ENCODE measurements at places on chromosomes 5 and 9.

DNA sequence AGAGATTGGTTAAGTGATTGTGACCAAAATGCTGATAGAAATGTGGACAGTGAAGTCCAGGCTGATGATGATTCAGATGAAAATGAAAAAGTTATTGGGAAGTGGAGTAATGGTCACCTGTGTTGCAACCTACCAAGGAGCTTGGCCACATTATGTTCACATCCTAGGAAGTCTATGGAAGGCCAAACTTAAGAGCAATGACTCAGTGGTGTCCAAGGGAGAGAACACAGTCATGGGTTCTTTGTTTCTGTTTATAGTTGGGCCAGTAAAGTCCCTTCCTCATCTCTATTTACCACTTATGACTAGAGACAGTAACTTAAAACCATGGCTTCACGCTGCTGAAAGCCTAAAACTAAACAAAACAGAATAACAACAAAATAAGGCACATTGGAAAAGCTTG, 555.3 kb upstream of the DAB2 start:
- no peak for DNase-seq

GRCh38 chr5:9020996-9021395, 524.9 kb downstream of the SEMA5A start:
- no peak for DNase-seq

GRCh38 chr5:178289438-178289837, 56.8 kb upstream of the PHYKPL start:
- DNase-seq = no peak

DNA sequence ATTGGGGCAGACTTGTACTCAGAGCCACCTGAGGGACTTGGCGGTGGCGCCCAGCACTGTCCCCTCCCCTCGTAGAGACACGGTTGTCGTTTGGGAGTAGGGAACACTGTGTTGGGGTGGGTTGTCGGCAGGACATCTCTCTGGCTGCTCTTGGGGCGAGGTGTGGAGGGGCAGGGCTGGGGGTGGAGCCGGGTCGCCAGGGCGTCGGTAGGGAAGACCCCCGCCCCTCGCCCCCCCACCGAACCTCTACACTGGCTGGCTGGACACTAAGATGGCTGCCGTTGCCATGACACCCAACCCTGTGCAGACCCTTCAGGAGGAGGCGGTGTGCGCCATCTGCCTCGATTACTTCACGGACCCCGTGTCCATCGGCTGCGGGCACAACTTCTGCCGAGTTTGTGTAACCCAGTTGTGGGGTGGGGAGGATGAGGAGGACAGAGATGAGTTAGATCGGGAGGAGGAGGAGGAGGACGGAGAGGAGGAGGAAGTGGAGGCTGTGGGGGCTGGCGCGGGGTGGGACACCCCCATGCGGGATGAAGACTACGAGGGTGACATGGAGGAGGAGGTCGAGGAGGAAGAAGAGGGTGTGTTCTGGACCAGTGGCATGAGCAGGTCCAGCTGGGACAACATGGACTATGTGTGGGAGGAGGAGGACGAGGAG, 778 bp downstream of the TRIM41 start:
- no peak for DNase-seq

- no peak for DNase-seq
Observed at GRCh38 chr9:77817590-77818311, 169.6 kb upstream of the GNA14 start.

DNA sequence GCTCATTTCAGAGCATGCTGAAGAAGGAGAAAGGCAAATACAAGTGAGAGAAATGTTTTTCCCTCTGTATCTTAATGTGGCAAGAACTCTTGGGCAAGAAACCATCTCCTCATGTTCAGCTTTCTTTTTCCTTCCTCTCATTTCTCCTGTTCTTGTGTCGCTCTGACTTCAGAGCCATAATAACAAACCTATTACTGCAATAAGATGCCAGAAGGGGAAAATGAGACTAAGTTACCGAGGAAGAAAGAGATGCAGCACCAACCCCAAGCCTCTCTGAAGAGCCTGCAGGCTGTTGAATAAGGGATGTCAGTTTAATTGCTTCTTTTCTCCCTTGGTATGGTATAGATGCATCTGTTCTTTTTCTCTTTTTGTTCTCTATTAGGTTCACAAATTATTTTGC, 170.1 kb upstream of the GLRA1 start:
- no peak for DNase-seq

- DNase-seq = no peak
Observed at GRCh38 chr5:178422400-178422775, 167.8 kb downstream of the COL23A1 start.

DNA sequence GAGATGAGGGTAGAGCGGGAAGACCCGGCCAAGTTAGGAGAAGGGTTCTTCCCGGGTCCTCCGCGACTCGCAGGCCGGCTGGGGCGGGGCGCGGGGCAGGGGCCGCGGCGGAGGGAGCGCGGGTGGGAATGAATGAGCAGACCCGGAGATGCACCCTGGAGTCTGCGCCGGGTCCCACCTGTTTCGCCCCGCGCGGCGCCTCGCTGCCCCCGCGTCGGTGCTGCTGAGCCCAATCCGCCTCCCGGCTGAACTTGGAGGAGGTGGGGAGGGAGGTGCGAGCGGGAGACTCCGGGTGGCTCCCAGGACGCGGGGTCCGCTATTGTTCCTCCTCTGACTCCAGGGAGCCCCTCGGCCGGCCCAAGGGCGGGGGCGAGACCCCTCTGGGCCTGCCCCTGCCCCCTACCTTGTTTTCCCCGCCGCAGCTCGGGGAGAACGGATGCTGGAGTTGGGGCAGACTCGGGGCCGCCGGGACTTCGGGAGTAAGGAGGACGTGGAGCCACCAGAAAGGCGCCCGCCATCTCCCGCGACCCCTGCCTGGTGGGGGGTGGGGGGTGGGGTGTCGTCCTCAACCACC, 659 bp downstream of the RAI14 start:
- no peak for DNase-seq

GRCh38 chr5:14168793-14169262, 25.7 kb downstream of the TRIO start:
- DNase-seq = no peak

- no peak for DNase-seq
Observed at GRCh38 chr5:76544268-76544926, 78.8 kb downstream of the F2RL2 start.

GRCh38 chr5:12974856-12975255, 969.6 kb downstream of the DNAH5 start:
- no peak for DNase-seq

DNA sequence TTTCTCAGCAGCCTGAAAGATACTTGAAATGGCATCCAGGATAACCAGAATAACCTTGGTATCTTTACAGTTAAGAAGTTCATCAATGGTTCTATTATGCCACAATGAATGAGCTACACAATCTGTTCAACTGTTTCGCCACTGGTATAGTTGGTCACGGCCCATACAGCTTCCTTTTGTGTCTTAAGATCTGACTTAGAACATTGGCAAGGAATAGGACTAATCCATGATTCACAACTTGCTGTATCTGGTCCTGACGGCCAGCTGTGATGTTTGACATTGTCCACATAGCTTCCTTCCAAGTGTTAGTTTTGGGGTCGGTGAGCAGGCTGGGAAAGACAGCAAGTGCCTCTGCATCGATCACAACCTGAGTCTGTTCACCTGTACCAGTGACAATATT, 113.3 kb upstream of the RAD23B start:
- no peak for DNase-seq

GRCh38 chr5:176778921-176779465, 31.4 kb upstream of the UNC5A start:
- DNase-seq = no peak

GRCh38 chr9:77251050-77251449, 73.7 kb downstream of the VPS13A start:
- DNase-seq = no peak

All from germinal center (tissue), 1 donor.